Fibroblast of the aortic adventitia (primary cell): ENCODE measurements at places on chromosomes 7 and 10. TPM values are rescaled to one million over a fixed set of nuclear protein-coding genes. Genes with fewer than 3 reads are reported as not detected.

The SOSTDC1 gene
- total RNA-seq = 0.36 TPM in 1 of 2 replicates, not detected in the other

The ZCCHC24 gene
- total RNA-seq = 38.8 and 56.0 TPM in 2 replicates

The GARIN1A gene
- total RNA-seq = 1.2 and 3.1 TPM in 2 replicates

The JAKMIP3 gene
- 0.09 and 1.1 TPM in 2 replicates for total RNA-seq

The ZNF273 gene
- total RNA-seq = 1.8 and 3.7 TPM in 2 replicates

The ASB10 gene
- total RNA-seq = not detected in 2 replicates

The PNLIPRP2 gene
- not detected in 2 replicates for total RNA-seq

The UROS gene
- total RNA-seq = 74.7 and 131 TPM in 2 replicates

The COBL gene
- total RNA-seq = not detected in 2 replicates

The DKK1 gene
- total RNA-seq = 51.7 and 123 TPM in 2 replicates

The FAM25C gene
- not detected in 2 replicates for total RNA-seq

The NME8 gene
- not detected in 2 replicates for total RNA-seq

The KLHL7 gene
- total RNA-seq = 28.5 and 152 TPM in 2 replicates

DNA sequence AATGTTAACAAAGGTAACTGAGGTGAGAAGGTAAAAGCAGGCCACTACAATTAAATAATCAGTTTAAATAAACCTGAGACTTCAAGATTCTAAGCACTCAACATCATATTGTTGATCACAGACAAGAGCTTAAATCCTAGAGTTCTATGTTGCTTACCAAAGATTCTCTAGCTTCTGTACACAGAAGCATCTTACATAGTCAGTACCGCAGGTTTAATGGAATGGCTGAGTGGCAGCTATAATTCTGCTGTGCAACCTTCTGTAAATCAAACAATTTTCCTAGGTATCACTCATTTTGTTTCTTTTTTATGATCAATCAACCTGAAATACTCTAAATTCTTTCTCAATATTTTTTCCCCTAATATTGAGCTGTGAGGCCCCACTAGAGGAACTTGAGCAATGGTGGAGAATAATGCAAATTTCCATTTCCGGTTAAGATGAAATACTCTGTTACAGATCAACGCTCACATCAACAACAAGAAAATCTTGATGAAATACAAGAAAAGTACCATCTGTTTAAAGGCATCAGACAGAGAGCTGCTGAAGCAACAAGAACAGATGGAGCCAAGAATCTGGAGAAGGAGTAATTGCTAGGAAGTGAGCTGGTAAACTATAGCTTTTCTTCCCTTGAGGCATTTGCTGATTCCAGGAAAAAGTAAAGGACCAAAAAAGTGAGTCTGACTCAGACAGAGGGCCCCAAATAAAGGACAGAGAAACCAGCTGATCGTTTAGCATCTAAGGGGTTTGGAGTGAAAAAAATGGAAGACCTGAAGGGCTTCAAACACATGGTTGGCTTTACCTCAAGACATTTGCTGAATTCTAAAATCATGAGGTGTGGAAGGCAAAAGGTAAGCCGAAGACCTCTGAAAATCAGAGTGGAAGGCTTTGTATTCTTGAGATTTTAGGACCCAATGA lies 22.6 kb downstream of the PNPLA8 start:
- peak; percentile 50 for DNase-seq

GRCh38 chr7:81993186-81993585 lies 223.3 kb upstream of the HGF start:
- no peak for DNase-seq

DNA sequence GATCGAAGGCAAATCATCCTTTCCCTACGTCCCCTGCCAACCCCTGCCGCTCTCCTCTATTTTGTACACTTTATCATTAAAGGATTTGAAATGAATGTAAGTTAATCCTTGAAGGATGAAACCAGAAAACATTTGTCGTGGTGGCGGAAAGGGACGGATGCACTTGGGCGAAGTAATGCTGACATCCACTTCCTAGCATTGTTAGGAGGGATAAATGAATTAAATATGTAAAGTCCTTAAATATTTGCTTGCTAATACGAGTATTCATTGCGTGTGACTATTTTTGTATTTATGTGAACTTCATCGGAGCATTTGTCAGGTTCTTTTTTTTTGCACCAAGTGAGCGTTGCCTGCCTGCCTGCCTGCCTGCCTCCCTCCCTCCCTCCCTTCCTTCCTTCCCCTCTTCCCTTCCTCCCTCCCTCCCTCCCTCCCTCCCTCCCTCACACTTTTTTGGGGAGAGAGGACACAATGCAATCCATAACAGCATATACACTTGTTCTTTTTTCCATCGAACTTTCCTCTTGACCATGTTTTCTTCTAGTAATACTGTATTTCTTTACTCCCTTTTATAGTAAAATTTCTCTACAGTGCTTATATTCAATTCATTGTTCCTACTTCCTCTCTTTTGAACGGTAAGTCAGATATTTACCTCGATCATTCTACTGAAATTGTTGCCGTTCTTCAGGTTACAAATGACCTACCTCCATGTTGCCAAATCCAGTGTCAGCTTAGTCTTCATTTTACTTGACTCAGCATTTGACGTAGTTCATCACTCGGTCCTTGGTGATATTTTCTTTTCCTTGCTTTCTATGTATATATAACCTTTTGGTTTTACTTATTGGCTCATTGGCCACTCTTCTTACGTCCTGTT lies 831 bp downstream of the CCDC7 start:
- DNase-seq = peak; percentile 45

- no peak for DNase-seq
These were observed 337.8 kb downstream of the PARD3 start for GRCh38 chr10:34477249-34477648.

DNA sequence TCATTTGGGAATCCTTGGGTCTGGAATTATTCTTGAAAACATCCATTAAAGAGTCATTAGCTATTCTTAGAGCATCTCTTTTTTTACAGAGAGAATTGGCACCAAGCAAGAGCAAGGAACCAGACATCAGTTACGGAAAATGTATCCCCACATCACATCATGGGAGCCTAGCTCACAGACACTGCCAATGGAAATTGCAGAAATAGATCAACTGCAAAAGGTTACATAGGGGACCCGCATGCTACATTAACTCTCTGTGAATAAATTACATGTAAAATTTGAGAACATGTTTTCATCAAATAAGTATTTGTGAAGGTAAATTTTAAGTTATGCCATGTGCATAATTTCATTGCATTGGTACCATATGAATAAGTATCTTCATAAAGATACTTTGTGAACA lies 224.8 kb downstream of the ZNF248 start:
- DNase-seq = no peak

GRCh38 chr7:44196450-44196872 lies 4.3 kb upstream of the YKT6 start:
- DNase-seq = peak; percentile 73

GRCh38 chr7:102061354-102061945 lies 225.2 kb upstream of the SH2B2 start:
- no peak for DNase-seq

GRCh38 chr7:76330261-76330660 lies 27.8 kb downstream of the HSPB1 start:
- DNase-seq = no peak

DNA sequence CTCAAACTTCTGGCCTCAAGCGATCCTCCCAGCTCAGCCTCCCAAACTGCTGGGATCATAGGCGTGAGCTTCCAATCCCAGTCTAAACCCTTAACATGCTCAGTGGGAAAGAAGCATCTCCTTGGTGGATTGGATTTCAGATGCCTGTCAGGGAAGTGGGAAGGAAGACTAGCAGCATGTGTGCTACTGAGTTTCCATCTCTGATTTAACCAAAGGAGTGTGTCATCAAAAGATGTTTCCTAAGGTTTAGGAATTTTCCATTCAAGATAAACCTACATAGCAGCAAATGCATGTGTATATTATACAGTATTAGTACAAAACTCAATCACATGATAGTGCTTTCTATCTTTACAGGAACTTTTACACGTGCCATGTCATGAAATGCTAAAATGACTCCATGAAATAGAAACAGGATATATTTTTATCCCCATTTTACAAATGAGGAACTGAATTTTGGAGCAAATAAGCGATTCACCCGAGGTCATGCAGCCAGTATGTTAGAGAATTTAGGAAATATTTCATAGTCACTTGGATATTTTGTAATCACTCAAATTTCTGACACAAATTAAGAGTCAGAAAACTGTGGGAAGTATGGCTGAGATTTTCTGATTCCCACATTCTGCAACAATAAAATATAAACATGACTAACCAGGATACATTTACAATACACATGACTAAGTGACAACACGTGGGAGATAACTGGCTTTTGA lies 11.4 kb upstream of the TMEM26 start:
- DNase-seq = peak; percentile 71

GRCh38 chr10:30805061-30805460 lies 175.5 kb upstream of the LYZL2 start:
- DNase-seq = no peak

GRCh38 chr7:136061433-136061832 lies 84.3 kb upstream of the MTPN start:
- no peak for DNase-seq

DNA sequence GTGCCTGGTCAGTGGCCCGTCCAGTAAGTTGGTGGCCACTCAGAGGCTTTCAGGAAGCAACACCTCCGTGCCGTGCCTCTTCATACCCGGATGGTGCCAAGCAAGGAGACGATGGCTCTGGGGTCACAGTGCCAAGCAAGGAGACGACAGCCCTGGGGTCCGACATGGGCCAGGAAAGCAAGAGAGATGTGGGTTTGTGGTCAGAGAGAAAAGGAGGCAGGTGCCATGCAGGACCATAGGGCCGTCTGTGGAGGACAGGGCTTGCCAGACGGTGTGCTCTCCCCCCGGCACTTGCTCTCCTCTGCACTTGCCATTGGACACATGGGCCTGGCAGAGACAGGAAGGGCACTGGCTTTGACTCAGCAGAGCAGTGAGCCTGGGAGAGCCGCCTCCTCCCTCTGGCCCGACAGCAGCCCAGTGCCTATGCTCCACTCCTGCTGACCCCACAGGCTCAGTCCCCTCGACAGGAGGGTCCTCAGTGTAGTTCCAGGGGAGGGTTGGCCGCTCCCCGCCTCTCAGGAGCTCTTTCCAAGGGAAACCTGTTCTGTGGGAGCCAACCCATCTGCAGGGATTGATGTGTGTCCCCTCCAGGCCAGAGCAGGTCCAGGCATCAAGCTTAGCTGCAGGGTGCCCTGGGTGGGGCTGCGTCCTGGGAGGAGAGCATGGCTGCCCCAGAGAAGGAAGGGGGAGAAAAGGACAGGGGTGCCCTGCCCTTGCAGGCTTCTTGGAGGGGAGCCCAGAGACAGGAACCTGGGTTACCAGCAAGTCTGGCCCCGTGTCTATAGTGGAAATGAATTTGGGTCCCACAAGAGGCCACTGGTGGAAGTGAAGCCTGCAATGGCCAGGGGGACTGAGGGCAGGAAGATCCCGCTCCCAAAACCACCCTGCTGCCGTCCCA lies 7.6 kb upstream of the CALML5 start:
- no peak for DNase-seq

- DNase-seq = no peak
These were observed 287.0 kb upstream of the CDC14C start for GRCh38 chr7:48637382-48637781.

DNA sequence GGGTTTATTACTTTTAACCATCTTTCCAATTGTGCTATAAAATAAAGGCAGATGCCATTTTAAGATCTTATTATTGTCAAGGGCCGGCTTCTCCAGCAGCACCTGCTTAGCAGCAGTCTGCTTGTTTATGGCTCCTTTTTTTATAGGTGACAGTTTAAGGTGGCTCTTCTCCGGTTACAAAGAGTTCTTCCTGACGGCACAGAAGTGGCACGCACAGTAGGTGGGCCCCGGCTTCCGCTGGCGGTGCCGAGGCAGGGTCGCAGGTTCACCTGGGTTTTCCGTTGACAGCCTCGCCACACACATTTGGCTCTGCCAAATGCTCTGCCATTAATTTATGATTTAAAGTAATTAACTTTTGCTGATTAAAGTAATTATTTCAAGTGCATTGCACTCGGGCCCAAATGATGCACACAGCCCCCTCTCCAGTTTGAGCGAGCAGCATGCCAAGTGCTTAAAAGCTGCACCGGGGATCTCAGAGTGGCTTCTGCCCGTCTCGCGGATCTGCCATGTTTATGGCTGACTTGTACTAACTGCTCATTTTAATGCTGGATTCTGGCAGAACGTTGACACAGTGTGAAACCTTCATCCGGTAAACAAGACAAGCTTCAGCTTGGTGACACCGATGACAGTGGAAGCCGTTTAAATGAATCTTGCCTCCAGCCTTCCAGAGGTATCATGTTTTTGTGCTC lies 355.1 kb upstream of the MKI67 start:
- DNase-seq = no peak

DNA sequence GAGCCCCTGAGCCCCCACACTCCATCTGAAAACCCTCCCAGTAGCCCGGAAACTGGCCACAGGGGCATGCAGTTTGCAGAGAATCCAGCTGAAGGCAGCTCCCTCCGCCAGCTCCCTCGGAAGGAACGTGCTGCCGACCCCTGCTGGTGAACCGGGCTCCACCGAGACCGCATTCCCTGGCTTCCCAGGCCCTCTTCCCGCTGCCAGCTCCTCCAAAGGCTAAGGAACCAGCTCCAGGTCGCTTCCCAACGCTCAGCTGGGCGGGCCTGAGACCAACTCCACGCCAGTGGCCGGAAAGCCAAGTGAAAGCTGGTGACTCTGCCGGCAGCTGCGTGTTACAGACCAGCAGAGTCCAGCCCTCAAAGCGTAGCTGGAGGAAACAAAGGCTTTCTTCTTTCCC lies 35.8 kb downstream of the GPER1 start:
- peak; percentile 95 for DNase-seq

- DNase-seq = no peak
These were observed 40.5 kb downstream of the HIF1AN start for GRCh38 chr10:100576282-100576635.

DNA sequence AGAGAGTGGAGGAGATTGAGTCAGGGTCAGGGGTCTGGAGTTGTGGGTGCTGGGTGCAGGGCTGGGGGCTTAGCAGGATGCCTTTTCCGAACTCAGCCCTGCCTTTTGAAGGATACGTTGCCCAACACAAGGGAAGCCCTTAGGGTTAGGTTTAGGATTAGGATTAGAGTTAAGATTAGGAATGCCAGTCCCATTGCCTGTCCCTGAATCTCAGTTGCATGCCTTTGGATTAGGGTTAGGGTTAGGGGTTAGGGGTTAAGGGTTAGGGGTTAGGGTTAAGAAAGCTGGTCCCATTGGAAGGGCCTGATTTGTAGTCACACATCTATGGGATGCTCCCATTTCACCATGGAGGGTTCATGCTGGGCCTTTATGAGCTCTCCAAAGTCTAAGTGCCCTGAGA lies 20.8 kb upstream of the ZNF488 start:
- DNase-seq = no peak

GRCh38 chr7:139430443-139430842 lies 53.0 kb downstream of the KLRG2 start:
- no peak for DNase-seq

DNA sequence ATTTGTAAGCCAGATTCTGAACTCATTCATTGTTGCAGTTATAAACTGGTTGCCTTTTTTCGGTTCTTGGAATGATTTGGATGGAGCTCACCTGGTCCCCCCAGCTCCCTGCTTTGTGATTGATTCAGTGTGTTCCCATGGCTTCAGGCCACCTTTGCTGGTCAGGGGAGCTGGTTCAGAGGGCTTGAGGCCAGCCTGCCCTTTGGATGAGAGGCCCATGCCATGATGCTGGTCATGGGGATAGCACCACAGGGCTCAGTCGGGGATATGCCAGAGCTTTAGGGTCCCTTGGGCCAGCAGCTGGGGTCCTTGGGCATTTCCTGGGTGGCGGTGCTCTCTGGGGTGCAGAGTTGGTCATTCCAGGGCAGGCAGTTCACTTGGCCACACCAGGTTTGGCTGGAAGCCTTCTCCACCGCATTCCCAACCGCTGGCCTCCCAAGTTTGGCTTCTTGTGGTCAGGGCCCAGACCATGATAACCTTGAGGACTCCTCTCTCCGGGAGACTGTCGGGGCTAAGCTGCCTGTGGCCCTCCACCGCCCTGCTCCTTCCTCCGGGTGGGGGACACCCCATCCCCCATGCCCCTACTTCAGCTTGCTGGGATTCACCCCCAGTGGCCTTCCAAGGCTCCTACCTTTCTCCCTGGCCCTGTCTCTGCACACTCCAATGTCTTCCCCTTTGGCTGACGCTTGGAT lies 65.1 kb downstream of the MGMT start:
- peak; percentile 12 for DNase-seq
